T-helper 17 cell (primary cell): ENCODE measurements at places on chromosomes 7 and 10. TPM values are rescaled to one million over a fixed set of nuclear protein-coding genes. Genes with fewer than 3 reads are reported as not detected.

DNA sequence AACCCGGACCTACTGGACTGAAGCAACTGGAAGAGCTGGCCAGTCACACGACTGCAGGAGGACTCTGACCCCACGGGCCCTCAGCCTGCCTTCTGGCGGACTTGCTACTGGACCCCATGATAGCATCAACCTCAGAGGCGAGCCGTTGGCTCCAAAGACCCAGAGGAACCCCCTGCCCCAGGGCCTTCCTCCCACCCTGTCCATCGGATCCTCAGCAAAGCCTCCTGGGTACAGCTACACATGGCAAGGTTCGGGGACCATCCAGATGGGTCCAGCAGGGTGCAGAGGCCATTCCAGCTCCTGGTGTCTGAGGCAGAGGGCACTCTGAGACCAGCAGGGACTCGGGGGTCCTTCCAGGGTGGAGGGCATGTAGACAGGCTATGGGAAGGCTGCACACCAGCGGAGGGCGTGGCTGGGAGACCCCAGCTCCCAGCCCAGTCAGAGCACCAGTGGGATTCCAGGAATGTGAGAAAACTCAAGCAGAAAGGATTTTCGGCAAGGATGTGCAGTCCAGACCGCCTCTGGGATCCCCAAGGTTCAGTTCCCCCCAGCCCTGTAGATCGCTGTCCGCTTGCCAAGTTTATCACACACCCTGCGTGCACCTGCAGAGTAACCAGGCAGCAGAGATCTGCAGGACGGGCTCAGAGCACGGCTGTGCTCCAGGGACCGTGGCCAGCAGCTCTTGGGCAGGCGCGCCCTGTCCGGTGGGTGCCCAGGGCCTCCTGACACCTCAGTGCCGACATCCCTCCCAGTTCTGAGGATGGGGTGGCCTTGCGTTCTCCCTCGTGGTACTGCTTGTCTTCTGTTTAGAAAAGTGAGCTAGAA, 89.8 kb upstream of the PPP2R2D start:
- H3K36me3 ChIP-seq, result no peaks in the 10 kb centered on the region
- H3K27ac ChIP-seq, result no peak overlapping the region
- no peak for DNase-seq
- H3K4me3 ChIP-seq, result no peak overlapping the region
- H3K4me1 ChIP-seq, result no peaks in the 10 kb centered on the region

DNA sequence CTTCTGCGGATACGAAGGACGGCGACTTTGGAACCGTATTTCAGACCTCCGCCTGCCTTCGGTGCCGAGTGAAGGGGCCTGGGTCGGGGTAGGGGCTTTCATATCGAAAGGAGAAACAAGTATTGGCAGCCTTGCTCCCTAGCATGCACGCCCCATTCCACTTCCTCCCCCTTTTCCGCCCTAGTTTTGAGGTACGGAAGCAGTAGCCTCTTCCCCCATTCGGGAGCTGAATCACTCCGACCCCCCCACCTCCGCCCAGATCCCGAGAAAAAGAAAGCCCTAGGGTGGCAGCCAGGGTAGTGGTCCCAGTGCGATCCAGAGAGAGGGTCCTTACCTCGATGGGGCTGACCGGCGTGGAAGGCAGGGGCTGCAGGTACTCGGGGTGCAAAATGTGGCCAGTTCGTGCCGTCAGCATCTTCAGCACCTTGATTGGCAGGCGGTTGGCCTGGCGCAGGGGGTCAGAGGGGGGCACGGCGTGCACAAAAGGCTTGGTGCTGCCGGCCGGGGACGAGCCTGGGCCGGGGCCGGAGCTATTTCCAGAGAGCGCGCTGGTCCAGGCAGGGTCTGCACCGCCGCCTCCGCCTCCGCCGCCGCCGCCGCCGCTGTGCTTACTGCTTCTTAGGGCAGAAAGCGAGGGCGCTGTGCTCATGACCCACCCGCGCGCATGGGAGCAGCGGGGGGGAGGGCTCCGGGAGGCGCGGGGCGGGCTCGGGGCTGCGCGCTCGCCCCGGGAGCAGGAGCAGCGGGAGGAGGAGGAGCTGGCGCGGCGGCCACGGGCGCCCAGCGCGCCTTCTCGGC, 594 bp downstream of the ZNF503 start:
- no peak for DNase-seq
- H3K27me3 ChIP-seq, result peaks cover 34% of the 10 kb centered on the region
- no peak overlapping the region for H3K27ac ChIP-seq
- H3K36me3 ChIP-seq, result peaks cover 8% of the 10 kb centered on the region
- H3K4me1 ChIP-seq, result peaks cover 17% of the 10 kb centered on the region

Gene KCND2
- not detected for total RNA-seq

Gene SLC18A2
- total RNA-seq, result 0.20 TPM

DNA sequence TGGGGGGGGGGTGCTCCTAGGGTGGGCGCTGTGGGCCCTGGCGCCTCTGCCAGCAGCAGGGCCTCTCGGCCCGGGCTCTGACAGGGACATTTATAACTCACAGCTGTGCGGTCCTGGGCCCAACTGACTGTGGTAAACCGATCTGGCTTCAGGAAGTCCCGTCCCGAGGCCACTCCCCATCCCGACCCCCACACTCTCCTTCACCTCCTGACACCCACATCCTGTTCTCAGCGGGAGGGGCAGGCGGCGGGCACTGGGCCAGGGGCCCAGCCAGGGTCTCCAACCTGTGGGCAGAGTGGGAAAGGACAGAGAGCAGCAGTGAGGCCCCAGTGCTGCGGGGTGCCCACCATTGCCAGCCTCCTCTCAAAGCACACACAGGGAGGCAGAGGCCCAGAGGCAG, 69.1 kb downstream of the ZMIZ1 start:
- no peak for DNase-seq
- no peaks in the 10 kb centered on the region for H3K27me3 ChIP-seq
- H3K36me3 ChIP-seq, result peaks cover 15% of the 10 kb centered on the region
- peaks cover 46% of the 10 kb centered on the region for H3K4me1 ChIP-seq
- H3K4me3 ChIP-seq, result peak overlapping the region; percentile 76
- peak overlapping the region; percentile 88 for H3K27ac ChIP-seq

DNA sequence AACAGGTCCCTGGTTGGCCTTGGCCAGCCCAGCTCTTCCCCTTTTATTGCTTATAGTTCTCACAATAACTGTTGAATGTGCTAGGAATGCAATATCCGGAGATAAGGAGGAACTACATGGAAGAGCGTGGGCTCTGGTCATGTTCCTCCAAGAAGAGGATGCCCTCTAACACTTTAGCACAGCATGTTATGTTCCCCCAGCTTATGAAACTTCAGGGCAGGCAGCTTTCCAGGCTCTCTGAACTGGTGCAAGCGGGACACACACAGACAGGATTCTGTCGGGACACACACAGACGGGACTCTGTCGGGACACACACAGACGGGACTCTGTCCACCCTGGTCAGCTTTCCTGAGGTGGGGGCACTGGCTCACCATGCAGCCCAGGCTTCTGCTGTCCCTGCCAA, 141.6 kb downstream of the PKD1L1 start:
- H3K27ac ChIP-seq, result no peak overlapping the region
- H3K36me3 ChIP-seq, result no peaks in the 10 kb centered on the region
- no peaks in the 10 kb centered on the region for H3K4me1 ChIP-seq
- DNase-seq, result no peak

Gene MICALL2
- total RNA-seq, result 3.4 TPM

DNA sequence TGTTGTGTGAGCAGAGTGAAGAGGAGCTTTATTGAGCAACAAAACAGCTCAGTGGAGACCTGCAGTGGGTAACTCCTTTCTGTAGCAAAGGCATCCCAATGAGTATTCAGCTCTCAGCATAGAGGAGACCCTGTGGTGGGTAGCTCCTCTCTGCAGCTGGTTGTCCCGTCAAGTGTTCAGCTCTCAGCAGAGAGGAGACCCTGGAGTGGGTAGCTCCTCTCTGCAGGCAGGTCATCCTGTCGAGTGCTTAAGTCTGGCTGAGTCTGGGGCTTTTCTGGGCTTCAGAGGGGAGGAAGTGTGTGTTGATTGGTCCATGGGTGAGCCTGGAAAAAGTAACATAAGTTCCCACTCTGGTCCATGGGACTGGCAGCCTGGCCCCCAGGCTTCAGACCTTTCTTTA, 171.9 kb upstream of the LRGUK start:
- peaks cover 3% of the 10 kb centered on the region for H3K36me3 ChIP-seq
- no peak for DNase-seq
- H3K27ac ChIP-seq, result no peak overlapping the region
- peaks cover 5% of the 10 kb centered on the region for H3K4me1 ChIP-seq
- H3K27me3 ChIP-seq, result no peaks in the 10 kb centered on the region

- H3K36me3 ChIP-seq, result no peaks in the 10 kb centered on the region
- H3K4me3 ChIP-seq, result no peak overlapping the region
- H3K4me1 ChIP-seq, result peaks cover 11% of the 10 kb centered on the region
- DNase-seq, result no peak
- H3K27ac ChIP-seq, result no peak overlapping the region
- no peaks in the 10 kb centered on the region for H3K27me3 ChIP-seq
Observed at GRCh38 chr10:103645141-103646054, 151.9 kb downstream of the NEURL1 start.

- DNase-seq, result no peak
- H3K27me3 ChIP-seq, result peaks cover 10% of the 10 kb centered on the region
- H3K4me3 ChIP-seq, result no peak overlapping the region
- no peaks in the 10 kb centered on the region for H3K36me3 ChIP-seq
- no peak overlapping the region for H3K27ac ChIP-seq
Observed at GRCh38 chr10:34213193-34213804, 601.8 kb downstream of the PARD3 start.

Gene PLXNA4
- total RNA-seq, result 9.5 TPM
